CD8-positive, alpha-beta memory T cell (primary cell): ENCODE measurements at places on chromosomes 11 and 22. TPM values are rescaled to one million over a fixed set of nuclear protein-coding genes. Genes with fewer than 3 reads are reported as not detected.

The RBMXL2 gene
- total RNA-seq, result not detected

The IL18 gene
- total RNA-seq, result not detected

DNA sequence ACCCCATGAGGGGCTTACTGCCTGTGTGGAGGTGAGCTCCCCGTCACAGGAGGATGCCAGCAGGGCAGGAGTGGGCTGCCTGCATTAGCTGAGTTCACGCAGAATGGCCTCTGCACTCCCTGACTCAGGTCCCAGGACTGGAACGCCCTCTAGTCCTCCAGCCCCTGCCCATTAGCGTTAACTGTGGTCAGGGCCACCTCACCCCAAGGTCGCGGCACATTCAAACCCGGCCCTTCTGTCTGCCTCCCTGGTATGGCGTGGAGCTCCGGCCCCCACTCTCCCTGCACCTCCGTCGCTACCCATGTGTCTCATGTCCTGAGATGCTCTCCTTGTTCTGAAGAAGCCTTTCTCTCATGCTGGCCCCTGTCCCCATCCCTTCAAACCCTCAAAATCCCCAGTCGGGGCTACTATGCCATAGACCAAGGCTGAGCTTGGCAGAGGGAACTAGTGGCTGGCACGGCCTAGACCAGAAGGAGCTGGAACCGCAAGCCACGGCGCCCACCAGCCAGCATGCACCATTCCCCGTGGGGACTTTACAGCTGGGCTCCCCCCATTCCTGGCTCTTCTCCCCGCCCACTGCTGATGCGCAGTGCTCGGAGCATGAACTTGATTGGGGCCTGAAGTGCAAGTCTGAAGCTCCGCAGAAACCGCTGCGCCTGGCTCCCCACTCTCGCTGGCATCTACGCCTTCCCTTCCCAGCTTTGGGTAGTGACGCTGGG, 79.5 kb upstream of the RTL6 start:
- DNase-seq, result no peak

The CD248 gene
- total RNA-seq, result 2.9 TPM

DNA sequence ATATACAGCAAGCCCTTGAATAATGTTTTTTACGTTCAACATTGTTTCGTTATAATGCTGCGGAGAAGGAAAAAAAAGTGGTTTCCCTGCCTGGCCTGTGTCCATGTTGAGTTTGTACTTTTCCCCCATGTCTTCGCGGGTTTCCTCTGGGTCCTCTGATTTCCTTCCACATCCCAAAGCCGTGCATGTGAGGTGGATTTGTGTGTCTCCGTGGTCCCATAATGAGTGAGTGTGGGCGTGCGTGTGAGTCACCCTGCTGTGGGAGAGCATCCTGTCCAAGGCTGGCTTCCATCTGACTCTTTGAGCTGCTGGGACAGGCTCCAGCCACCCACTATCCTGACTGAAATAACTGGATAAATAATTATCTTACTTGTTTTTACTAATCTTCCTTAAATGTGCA, 29.6 kb upstream of the SNX19 start:
- DNase-seq, result no peak

GRCh38 chr22:49350441-49351121, 477.1 kb downstream of the BRD1 start:
- DNase-seq, result no peak

DNA sequence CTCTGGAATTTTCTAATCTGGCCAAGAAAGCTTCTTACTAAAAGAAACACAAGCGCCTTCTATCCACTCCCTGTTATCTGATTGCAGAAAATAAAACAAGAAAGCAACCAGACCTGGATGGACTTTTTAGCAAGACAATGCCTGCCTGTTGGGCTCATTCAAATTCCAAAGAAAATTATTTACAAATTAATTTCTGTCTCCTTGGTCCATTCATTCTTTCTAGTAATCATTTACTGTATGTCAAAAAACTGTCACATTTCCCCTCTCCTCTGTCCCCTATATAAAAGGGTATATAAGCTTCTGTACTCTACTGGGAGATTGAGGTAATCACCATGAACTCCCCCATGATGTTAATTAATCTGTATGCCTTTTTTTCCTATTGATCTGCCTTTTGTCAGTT, 279.9 kb downstream of the DLG2 start:
- DNase-seq, result no peak

The CASP5 gene
- total RNA-seq, result not detected

DNA sequence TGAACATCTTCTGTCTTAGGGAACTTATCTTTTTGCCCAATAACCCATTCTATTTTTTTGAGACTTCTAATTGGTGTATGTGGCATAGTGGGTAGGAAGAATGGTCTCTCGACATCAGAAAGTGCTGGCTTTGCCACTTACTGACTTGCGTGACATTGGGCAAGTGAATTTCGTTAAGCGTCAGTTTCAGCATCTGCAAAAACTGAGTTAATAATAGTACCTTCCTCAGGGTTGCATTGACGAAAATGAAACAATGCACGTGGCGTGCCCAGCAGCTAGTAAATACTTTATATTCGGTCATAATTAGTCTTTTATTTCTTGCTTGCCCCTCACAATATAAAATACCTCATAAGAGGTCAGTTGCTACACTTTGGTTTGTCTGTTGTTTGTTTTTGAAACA, 12.5 kb upstream of the GRIK4 start:
- DNase-seq, result no peak

GRCh38 chr11:111285189-111286091, 12.9 kb upstream of the POU2AF3 start:
- no peak for DNase-seq

The TEX12 gene
- total RNA-seq, result 0.39 TPM

The HTR3A gene
- total RNA-seq, result not detected

DNA sequence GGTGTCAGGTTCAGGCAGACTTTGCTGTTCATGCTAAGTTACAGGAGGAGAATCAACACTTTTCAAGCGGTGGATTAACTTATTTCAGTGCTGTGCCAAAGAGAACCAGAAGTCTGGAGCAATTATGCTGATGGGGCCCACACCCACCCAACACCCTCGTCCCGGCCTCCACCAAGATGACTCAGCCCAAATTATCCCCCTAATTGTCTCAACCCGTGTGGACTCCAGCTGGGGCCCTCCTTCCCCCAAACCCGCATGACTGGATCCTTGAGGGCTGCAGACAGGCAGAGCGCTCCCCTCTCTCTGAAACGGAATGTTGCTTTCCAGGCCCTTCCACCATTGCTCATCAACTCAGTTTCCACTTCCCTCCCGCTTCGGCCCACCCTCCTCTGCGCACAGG, 34.6 kb upstream of the MN1 start:
- no peak for DNase-seq

GRCh38 chr11:118087931-118088330, 1.2 kb upstream of the SMIM35 start:
- no peak for DNase-seq

DNA sequence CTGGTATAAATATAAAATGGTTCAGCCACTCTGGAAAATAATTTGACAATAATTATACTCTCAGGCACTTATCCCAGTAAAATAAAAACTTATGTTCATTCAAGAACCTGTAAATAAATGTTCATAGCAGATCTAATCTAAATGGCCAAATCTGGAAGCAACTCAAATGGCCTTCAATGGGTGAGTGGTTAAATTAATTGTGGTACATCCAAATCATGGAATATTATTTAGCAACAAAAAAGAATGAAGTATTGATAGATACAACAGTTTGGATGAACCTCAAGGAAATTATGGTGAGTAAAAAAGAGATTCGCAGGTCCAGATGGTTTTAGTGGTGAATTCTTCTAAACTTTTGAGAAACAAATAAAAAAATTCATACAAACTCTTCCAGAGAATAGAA, 287.0 kb upstream of the ZC3H12C start:
- no peak for DNase-seq
